Activated CD4-positive, alpha-beta T cell treated with anti-CD3 and anti-CD28 coated beads for 36 hours (primary cell): ENCODE measurements at places on chromosomes 1 and 21. TPM values are rescaled to one million over a fixed set of nuclear protein-coding genes. Genes with fewer than 3 reads are reported as not detected.

The TCHHL1 gene
- not detected for total RNA-seq

DNA sequence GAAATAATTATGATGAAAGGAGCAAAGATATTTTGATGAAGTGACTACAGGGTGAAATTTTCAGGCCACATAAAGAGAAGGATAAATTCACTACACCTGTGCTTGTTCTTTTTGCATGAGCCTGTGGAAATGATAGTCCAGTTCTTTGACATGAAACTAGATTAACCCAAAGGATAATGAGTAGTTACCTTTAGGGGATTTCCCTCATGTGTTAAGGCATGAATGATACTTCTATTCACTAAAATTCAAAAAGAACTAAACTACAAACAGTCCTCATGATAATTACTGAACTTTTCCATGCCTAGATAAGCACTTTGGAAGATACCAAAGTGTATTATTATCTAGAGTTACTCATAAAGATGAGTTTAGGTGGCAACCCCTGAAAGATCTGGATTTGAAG lies 244.3 kb downstream of the PTPRC start:
- H3K4me1 ChIP-seq = peaks cover 28% of the 10 kb centered on the region
- DNase-seq = no peak
- no peaks in the 10 kb centered on the region for H3K27me3 ChIP-seq
- H3K27ac ChIP-seq = no peak overlapping the region
- no peak overlapping the region for H3K4me3 ChIP-seq

The E2F2 gene
- 25.0 TPM for total RNA-seq

The KCNH1 gene
- not detected for total RNA-seq

GRCh38 chr1:182173808-182174512 lies 112.4 kb upstream of the ZNF648 start:
- H3K27ac ChIP-seq = no peak overlapping the region
- H3K4me1 ChIP-seq = no peaks in the 10 kb centered on the region
- no peak overlapping the region for H3K4me3 ChIP-seq
- H3K36me3 ChIP-seq = no peaks in the 10 kb centered on the region

The CD247 gene
- 149 TPM for total RNA-seq

DNA sequence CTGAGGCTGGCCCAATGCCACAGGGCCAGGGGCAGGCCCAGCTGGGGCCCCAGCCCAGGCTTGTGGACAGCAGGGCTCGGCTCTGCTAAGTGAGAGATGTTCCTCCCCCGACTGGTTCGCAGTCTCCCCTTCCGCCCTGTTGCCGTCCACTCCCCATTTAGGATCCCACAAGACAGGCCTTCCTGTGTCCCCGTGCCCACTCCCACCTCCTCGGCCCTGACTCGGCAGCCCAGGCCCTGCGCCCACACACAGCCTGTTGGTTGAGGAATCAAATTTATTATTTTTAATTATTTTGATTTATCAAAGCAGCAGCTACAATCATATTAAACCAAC lies 78.4 kb downstream of the CASZ1 start:
- no peak overlapping the region for H3K27ac ChIP-seq
- H3K4me1 ChIP-seq = no peaks in the 10 kb centered on the region
- H3K4me3 ChIP-seq = no peak overlapping the region
- no peaks in the 10 kb centered on the region for H3K27me3 ChIP-seq
- no peaks in the 10 kb centered on the region for H3K36me3 ChIP-seq

DNA sequence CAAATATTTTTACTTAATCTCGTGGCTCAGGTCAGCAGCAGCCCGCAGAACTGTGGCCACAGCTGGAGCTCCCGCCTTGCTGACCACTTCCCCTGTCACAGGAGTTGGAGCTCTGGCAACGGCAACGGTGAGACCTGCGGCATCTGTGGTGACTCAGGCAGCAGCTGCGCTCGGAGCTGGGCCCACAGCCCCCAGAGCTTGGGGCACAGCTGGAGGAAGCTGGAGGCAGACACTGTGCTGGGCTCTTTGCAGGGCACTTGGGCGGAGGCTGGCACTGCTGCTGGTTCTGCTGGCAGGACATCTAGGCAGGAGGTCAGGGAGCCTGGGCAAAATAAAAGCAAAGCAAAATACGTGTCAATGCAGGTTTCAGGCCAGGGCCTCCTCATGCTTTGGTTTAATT lies at the start of gene LCE3A:
Gene LCE3A, minus strand, starts transcription at position 301 of the 400 bp plus-strand sequence. Its CDS starts 0 bp downstream, at position 301.
- no peaks in the 10 kb centered on the region for H3K36me3 ChIP-seq
- peaks cover 6% of the 10 kb centered on the region for H3K4me1 ChIP-seq
- H3K4me3 ChIP-seq = no peak within 1 kb of the TSS

The PPIH gene
- 114 TPM for total RNA-seq

GRCh38 chr1:91601554-91602376 lies 101.1 kb downstream of the CDC7 start:
- no peak overlapping the region for H3K4me3 ChIP-seq
- no peak overlapping the region for H3K27ac ChIP-seq
- peaks cover 11% of the 10 kb centered on the region for H3K4me1 ChIP-seq
- no peak for DNase-seq
- no peaks in the 10 kb centered on the region for H3K36me3 ChIP-seq
- peaks cover 5% of the 10 kb centered on the region for H3K27me3 ChIP-seq

The PYHIN1 gene
- total RNA-seq = 6.8 TPM

- H3K27me3 ChIP-seq = no peaks in the 10 kb centered on the region
- H3K4me3 ChIP-seq = no peak overlapping the region
- H3K27ac ChIP-seq = no peak overlapping the region
- DNase-seq = no peak
Measured at GRCh38 chr1:213103377-213104306, 52.6 kb downstream of the RPS6KC1 start.

The TMEM125 gene
- not detected for total RNA-seq

- H3K4me1 ChIP-seq = no peaks in the 10 kb centered on the region
- H3K36me3 ChIP-seq = no peaks in the 10 kb centered on the region
- no peak for DNase-seq
- H3K27me3 ChIP-seq = no peaks in the 10 kb centered on the region
Measured at GRCh38 chr1:88399690-88400089, 284.4 kb upstream of the PKN2 start.

GRCh38 chr1:63659448-63659847 lies 66.2 kb downstream of the PGM1 start:
- no peak overlapping the region for H3K4me3 ChIP-seq
- DNase-seq = no peak
- H3K36me3 ChIP-seq = peaks cover 48% of the 10 kb centered on the region

GRCh38 chr1:46530791-46531409 lies 20.5 kb downstream of the KNCN start:
- H3K27me3 ChIP-seq = peaks cover 32% of the 10 kb centered on the region
- no peak overlapping the region for H3K27ac ChIP-seq
- no peak for DNase-seq
- H3K4me3 ChIP-seq = no peak overlapping the region
- peaks cover 18% of the 10 kb centered on the region for H3K4me1 ChIP-seq

- H3K36me3 ChIP-seq = no peaks in the 10 kb centered on the region
Measured at GRCh38 chr21:18249672-18250071, 5.0 kb downstream of the CHODL start.

GRCh38 chr1:16352842-16353535 lies 709 bp upstream of the FBXO42 start:
- peaks cover 4% of the 10 kb centered on the region for H3K36me3 ChIP-seq
- H3K27ac ChIP-seq = peak overlapping the region; percentile 96
- H3K4me1 ChIP-seq = peaks cover 30% of the 10 kb centered on the region

GRCh38 chr1:23748016-23748415 lies 4.7 kb downstream of the ELOA start:
- H3K36me3 ChIP-seq = peaks cover 46% of the 10 kb centered on the region
- H3K27ac ChIP-seq = peak overlapping the region; percentile 21
- no peaks in the 10 kb centered on the region for H3K27me3 ChIP-seq
- peaks cover 42% of the 10 kb centered on the region for H3K4me1 ChIP-seq
- DNase-seq = no peak

GRCh38 chr1:205267306-205267902 lies 39.7 kb downstream of the TMCC2 start:
- no peak for DNase-seq
- H3K4me1 ChIP-seq = peaks cover 10% of the 10 kb centered on the region
- H3K27ac ChIP-seq = no peak overlapping the region
- H3K36me3 ChIP-seq = peaks cover 6% of the 10 kb centered on the region
- H3K4me3 ChIP-seq = no peak overlapping the region
- no peaks in the 10 kb centered on the region for H3K27me3 ChIP-seq

The SLC1A7 gene
- total RNA-seq = not detected

DNA sequence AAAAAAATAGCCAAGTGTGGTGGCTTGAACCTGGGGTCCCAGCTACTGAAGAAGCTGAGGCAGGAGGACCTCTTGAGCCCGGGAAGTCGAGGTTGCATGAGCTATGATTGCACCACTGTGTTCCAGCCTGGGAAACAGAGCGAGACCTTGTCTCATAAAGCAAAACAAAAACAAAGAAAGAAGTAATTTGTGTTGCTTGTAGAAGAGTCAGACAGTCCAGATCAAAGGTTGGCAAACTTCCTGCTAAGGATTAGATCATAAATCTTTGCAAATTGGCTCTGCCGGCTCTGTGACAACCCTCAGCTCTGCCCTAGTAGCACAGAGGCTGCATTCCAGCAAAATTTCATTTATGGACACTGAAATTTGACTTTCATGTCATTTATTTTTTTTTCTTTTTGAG lies 19.0 kb upstream of the MFN2 start:
- DNase-seq = no peak
- no peak overlapping the region for H3K27ac ChIP-seq
- no peaks in the 10 kb centered on the region for H3K4me1 ChIP-seq
- no peaks in the 10 kb centered on the region for H3K27me3 ChIP-seq

- H3K4me1 ChIP-seq = peaks cover 4% of the 10 kb centered on the region
- H3K27me3 ChIP-seq = peaks cover 22% of the 10 kb centered on the region
- no peaks in the 10 kb centered on the region for H3K36me3 ChIP-seq
- no peak overlapping the region for H3K4me3 ChIP-seq
- H3K27ac ChIP-seq = no peak overlapping the region
Measured at GRCh38 chr1:93675931-93676330, 5.7 kb downstream of the BCAR3 start.

The LCE1D gene
- total RNA-seq = not detected

DNA sequence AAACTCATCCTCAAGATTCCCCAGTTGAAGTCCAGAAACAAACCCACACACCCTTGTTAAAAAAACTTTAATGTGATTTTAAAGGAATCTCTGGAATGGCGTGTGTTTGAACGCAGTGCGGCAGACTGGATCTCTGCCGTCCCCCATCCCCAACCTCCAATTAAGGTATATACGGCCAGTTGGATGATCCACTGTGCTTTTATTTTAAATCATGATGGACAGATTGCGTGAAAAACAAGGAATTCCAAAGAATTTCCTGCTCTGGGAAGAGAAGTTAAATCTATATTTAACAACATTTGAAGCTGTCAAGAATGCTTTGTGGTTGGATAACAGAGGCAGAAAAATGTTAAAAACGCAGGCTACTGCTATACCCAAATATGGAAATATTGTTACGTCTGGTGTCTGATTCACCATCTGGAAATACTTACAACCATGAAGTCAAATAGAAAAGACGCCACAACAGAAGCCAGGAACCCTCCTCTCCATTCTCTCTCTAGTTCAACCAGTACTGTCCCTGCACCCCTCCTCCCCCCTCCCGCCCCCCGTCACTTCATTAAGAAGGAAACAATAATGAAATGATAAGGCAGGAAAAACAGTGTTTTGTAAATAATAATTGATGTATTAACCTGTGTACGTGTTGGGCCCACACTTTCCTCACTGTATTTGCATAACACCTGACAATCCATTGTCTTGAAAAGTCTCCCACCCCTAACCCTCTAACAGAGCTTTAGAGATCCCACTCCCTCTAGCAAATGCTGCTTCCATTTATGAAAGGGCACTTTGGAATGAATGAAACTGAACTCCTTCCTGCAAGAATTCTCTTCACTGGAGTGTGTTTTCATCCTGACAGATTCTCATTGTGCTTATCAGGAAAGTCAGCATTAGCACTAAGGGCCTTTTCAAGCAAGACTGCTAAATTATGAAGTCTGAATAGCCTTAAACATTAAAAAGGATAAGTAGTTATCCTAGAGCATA lies 2.0 kb upstream of the CCN1 start:
- DNase-seq = no peak
- no peak overlapping the region for H3K27ac ChIP-seq
- H3K4me3 ChIP-seq = no peak overlapping the region
- peaks cover 31% of the 10 kb centered on the region for H3K4me1 ChIP-seq
- no peaks in the 10 kb centered on the region for H3K36me3 ChIP-seq
- H3K27me3 ChIP-seq = peaks cover 73% of the 10 kb centered on the region

GRCh38 chr1:164688791-164689190 lies 129.8 kb downstream of the PBX1 start:
- no peaks in the 10 kb centered on the region for H3K27me3 ChIP-seq
- H3K27ac ChIP-seq = no peak overlapping the region
- H3K4me1 ChIP-seq = no peaks in the 10 kb centered on the region
- no peak for DNase-seq

The ALG14 gene
- 5.3 TPM for total RNA-seq

DNA sequence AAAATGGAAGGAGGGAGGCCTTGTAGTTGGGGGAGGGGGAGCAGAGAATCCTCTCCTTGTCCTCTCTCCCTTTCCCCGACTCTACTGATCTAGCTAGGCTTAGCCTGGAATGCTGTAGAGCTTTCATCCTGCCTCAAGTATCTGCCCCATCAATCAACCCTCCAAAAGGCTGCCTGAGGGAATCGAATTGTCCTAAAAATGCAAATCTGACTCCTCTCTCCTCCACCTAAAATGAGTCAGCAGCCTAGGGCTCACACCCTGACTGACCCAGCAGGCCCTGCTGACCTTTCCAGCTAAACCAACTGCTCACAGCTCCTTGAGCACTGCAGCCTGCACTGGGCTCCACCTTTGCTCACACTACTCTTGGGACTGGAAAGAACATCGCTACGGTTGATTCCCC lies 2.8 kb downstream of the HPDL start:
- H3K27ac ChIP-seq = peak overlapping the region; percentile 33
- H3K4me3 ChIP-seq = peak overlapping the region; percentile 82
- peaks cover 26% of the 10 kb centered on the region for H3K4me1 ChIP-seq
- peaks cover 32% of the 10 kb centered on the region for H3K36me3 ChIP-seq
- H3K27me3 ChIP-seq = no peaks in the 10 kb centered on the region

- peak; percentile 73 for DNase-seq
- peaks cover 34% of the 10 kb centered on the region for H3K4me1 ChIP-seq
- H3K27me3 ChIP-seq = peaks cover 53% of the 10 kb centered on the region
- peak overlapping the region; percentile 45 for H3K27ac ChIP-seq
- H3K4me3 ChIP-seq = peak overlapping the region; percentile 32
Measured at GRCh38 chr1:10939654-10940450, 72.6 kb upstream of the TARDBP start.

The TLCD4 gene
- 0.25 TPM for total RNA-seq

The SYPL2 gene
- total RNA-seq = 0.05 TPM

DNA sequence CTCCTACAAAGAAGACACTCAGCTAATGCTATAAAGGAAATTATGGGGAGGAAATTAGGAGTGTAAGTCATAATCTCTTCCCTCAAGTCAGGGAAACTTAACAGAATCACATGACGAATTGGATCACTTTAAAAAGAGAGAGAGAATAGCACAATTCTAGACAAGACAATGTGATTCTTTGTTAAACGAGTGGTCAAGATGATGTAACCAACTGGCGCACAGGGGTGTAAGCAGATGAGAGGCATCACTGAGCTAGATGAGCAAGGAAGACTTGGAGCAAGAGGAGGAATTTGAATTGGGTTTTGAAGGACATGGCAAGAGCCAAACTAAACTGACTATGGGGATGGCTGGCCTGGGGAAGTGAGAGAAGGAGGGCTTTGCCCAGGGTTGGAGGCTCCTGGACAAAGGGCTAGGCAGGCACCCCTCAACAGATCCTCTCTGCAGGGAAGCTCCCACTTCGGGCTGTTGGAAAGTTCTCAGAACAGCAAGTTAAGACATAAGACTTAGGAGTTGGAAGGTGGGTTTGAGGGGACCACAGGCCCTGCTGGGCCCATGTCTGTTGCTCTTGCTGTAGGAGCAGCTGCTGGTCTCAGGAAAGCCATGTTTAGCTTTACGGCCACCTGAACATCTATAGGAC lies 123.9 kb upstream of the GRIK3 start:
- H3K27ac ChIP-seq = no peak overlapping the region
- DNase-seq = no peak
- peaks cover 11% of the 10 kb centered on the region for H3K27me3 ChIP-seq
- no peaks in the 10 kb centered on the region for H3K36me3 ChIP-seq

The KLF17 gene
- not detected for total RNA-seq
